ENCODE measurements at places on chromosomes 4 and X.

DNA sequence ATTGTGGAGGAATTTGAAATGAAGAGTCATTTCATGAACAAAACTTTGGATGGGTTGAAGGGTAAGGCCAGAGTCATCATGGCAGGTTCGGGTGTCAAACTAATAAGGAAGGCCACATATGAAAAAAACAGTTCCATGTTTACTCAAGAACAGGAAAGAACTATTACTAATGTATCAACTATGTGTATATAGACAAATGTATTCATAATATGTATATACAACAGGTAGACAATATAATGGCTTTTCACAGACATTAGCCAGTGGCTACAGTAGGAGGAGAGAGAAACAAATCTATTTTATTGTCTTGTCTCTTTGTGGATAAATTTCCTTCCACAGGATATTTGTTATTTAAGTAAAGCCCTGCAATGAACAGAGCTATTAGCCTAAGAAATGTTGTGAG lies 101.1 kb downstream of the CBLL2 start:
- no peak for DNase-seq

- DNase-seq, result no peak
Observed at GRCh38 chr4:41963105-41963504, 18.5 kb upstream of the DCAF4L1 start.

GRCh38 chr4:20761382-20761781 lies 61.1 kb downstream of the PACRGL start:
- DNase-seq, result no peak

DNA sequence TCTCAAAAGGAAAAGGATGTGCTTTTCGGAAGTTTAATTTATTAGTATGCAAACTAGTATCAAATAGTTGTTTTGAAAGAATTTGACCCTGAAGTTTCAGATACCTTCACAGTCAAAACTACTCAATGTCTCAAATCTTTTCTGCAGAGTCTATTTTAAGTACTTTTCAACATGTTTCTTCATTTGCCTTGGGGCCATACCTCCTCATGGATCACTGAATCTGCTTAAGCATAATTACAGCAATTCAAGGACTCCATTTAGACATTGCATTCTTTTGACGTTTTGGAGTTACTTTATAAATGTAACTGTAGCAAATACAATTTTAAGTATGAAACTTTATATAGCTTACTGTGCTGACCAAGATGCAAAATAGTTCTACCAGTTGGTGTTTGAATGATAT lies 25.5 kb downstream of the PALLD start:
- no peak for DNase-seq

DNA sequence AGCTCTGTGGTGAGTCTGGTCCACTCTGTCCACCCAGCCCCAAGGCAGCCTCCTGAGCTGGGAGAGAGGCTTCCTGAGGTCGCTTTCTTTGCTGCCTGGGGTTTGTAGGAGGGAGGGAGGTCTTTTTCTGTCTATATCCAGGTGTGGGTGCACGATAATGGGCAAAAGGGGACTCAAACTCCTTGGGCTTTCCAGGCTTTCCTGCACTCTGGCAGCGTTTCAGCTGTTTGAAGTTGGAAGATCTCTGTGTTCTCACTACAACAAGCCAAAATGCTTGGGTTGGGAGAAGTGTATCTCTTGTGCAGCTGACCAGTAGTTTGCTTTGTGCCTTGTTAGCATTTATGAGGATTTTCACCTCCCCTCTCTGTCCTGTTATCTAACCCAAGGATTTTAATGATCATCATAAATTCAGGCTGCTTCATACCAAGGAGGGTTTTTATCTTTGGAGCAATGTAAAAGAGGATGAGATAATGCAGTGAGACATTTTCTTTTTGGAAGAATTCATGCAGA lies 126.3 kb downstream of the REPS2 start:
- DNase-seq, result no peak

DNA sequence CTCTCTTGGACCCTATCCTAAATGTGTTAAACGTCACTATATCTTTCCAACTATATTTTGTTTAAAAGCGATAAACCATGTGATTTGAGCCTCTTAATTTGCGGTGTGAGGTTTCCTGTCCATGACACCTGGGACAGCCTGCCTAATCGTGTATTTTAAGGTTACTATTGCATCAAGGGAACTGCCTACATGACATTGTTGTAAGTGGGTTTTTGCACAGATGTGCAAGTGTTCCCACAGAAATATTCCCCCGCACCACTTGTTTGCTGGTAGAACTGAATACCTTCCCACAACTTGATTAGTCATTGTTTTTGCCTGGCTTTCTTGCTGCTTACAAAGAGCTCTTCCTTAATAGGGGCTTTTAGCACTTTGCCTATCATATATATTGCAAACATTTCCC lies 5.1 kb upstream of the FAM184B start:
- DNase-seq, result no peak

DNA sequence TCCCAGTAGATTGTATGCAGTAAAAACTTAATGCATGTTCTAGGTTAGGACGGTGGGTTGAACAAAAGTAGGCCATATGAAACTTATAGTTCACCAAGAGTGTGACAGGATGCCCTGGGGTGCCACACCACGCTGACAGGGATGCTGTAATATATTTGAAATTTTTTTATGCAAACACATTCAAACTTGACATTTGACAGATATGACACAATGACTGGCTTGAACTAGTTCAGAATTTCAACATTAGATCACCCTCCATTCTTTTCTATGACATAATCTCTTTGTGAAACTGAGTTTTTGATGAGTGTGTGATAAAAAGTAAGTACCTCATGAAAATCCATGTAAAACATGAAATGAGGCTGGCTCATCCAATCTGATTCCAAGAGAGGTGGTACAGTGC lies 198.4 kb downstream of the PALLD start:
- DNase-seq, result no peak

Data from activated CD8-positive, alpha-beta memory T cell treated with anti-CD3 and anti-CD28 coated beads, Interleukin-2, amount 50 U/mL, for 48 hours (primary cell).